NCI-H2081 treated with DMSO at 0.1 percent for 48 hours (cell line): ENCODE measurements at places on chromosomes 7 and 10.
A peak's percentile ranks its signal among the peaks of the same experiment; 100 is the strongest.

DNA sequence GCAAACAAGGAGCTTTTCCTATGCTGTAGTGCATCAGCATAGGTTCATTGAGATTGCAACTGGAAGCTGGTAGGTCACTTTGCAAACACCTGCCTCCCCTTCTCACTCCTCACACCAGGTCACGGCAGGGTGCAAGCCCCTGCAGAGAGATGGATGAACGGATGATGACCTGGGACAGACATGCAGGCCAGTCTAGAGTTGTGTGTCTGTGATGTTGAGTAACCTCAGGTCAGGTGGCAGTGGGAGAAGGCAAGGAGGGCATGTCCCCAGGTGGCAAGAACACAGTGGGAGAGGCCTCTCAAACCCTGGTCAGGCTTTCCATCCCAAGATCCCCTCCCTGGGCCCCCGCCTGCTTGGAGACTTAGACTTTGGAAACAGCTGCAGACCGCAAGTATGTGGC lies 197.1 kb upstream of the LYZL2 start:
- no peak for DNase-seq

DNA sequence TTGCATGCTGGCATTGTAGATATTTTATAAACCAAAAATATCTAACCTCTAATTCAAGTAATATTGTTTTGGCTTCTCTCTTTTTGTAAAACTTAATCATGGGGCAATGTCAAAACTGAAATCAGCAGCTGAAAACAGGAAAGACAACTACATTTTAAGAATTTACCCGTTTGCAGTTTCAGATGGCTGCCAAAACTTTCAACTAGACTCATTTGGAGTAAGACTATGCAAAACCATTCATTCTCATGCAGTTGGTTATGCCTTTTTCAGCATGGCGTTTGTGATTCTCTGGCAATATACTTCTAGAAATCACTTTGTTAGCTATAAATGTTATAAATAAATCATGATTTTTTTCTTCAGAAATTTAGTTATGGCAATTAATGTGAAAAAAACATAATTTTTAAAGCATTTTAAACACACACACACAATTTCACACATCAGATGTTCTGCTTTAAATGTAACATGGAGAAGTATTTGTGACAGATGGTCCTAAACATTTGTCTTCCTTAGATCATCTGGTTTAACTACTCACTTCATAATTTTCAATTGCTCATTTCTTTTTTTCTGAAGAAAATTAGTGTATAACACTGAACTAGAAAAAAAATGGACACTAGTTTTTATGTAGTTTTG lies 116.4 kb downstream of the ITGB8 start:
- no peak for DNase-seq

- DNase-seq = no peak
Measured at GRCh38 chr7:98728555-98728954, 111.5 kb downstream of the NPTX2 start.

GRCh38 chr7:139698278-139698677 lies 79.5 kb downstream of the HIPK2 start:
- no peak for DNase-seq

DNA sequence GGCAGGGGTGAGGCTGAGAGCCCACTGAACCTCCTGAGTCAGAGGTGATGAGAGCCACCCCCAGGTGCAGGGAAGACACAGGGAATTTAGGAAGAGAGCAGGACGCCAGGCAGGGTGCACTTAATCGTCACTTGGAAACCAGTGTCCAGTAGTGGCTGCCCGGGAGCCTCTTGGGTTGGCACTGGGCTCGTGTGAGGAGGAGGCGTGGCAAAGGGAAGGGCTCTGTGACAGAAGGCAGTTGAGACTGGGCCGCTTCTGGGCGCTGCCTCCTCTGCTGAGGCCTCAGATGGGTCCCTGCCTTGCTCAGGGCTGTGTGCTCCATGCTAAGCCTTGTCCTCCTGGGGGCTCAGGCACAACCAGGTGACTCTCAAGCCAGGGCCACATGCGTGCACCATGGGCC lies 13.3 kb downstream of the RET start:
- no peak for DNase-seq

- no peak for DNase-seq
Measured at GRCh38 chr10:21675157-21675796, 141.2 kb downstream of the MLLT10 start.

DNA sequence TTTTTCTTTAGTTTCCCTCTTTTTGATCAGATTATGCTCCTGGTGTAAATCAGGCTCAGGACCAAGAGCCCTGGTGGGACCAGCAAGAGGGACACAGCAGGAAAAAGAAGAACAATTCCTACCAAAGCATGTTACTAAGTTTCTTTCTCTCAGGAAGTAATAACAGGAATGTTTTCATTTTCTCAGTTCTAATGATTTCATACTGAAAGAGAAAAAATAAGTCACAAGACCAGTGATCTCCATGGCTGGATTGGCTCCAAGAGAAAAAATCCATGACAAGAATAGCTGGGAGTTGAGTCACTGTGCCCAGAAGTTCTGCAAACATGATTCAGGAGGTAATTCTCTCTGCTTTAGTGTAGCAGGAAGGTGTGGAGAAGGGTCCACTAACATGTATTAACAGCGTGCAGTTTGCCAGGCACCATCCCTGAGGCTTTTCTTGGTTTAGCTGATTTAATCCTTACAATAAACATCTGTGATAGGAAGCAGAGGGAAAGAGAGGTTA lies 23.8 kb upstream of the IFIT2 start:
- DNase-seq = no peak

DNA sequence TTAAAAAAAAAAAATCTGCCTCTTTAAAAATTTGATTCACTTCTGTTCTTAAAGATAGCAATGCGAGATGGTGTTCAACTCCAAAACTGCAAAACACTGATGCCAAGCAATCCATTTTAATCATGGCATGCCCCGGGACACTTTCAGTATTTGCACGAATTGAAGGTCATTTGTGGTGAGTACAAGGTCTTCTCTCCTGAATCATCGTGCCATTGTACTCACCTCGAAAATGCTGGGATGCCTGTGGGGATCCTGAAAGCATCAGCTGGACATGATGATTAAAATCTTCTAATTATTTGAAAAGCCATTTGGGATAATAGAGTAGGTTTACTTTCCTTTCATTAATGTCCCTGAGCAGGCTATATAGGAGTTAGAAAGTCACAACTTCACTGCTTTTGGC lies 125.1 kb upstream of the NRP1 start:
- DNase-seq = no peak

GRCh38 chr10:78524941-78525340 lies 491.3 kb downstream of the RPS24 start:
- DNase-seq = peak; percentile 11

GRCh38 chr10:122707535-122707934 lies 7.9 kb upstream of the C10orf120 start:
- DNase-seq = no peak

GRCh38 chr7:47358357-47358756 lies 223.6 kb downstream of the TNS3 start:
- no peak for DNase-seq

GRCh38 chr10:10054466-10054865 lies 963.2 kb upstream of the CELF2 start:
- no peak for DNase-seq

- DNase-seq = no peak
Measured at GRCh38 chr10:127813290-127813689, 76.3 kb downstream of the FOXI2 start.

GRCh38 chr7:33841705-33842129 lies 63.6 kb upstream of the BMPER start:
- DNase-seq = peak; percentile 60

GRCh38 chr10:14971867-14972448 lies 12.8 kb downstream of the MEIG1 start:
- DNase-seq = no peak

- DNase-seq = no peak
Measured at GRCh38 chr10:110387983-110388686, 83.4 kb upstream of the SMNDC1 start.

GRCh38 chr10:132470410-132471124 lies 67.0 kb upstream of the INPP5A start:
- DNase-seq = no peak

GRCh38 chr10:4427532-4427931 lies 398.5 kb upstream of the AKR1E2 start:
- DNase-seq = no peak

DNA sequence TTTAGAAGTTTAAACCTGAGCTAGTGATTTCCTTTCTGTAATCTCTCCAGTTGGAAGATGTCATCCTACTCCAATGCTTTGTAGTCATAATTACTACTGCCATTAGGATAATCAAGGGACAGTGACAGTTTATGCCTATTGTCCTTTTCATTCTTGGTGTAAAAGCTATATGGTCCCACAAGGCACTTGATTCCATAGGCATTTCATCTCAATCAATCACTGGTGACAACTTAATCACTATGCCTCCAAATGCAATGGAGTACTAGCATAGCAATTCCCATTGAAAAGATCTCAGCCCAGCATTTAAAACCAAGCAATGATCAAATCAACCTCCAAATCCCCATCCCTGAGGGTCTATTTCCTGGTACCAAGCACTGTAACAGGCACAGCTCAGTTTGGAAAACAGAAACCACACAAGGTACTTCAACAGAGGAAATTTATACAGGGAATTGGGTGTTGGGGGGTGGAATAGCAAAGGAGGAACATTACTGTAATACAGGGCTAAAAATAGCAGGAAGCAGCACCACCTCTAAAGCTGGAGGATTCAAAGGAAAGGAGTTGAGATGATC lies 51.0 kb downstream of the FHIP2A start:
- DNase-seq = no peak

DNA sequence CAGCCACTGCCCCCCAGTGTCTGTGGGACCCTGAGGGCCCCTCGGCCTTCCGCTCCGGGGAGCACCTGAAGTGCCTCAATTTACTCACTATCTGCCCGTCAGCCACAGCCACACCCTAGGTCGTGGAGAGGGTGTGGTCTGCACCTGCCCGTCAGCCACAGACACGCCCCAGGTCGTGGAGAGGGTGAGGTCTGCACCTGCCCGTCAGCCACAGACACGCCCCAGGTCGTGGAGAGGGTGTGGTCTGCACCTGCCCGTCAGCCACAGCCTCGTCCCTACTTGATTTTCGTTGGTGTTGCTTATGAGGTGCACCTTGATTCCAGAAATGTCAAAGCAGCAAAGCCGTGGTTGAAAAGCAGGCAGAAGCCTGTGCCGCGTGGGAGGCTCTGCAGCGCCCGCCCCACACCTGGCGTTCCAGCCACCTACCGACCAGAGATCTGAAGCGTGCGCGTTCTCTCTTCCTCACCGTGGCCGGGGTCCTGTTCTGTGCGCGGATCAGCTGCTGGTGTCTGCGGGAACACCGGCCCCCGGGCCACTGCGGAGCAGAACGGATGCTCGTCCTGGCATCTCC lies 101.6 kb downstream of the DYNC2I1 start:
- DNase-seq = no peak

DNA sequence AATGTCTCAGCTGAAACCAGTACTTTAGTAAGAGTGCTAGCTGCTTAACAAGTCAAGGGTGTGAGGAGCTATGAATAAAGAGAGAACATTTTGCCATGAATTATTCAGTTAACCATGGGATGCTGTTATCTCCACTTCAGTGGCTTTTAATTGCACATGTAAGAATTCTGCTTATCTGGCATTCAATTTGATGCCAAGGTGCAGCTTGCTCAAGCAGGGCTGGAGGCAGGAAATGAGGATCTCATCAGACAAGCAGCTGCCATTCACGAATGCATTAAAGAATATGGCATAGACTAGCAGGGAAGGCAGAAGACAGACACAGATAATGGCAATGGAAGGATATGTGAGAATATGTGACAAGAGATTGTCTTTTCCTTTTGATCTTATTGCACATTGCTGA lies 697.8 kb downstream of the NRG3 start:
- no peak for DNase-seq

- no peak for DNase-seq
Measured at GRCh38 chr7:100396421-100396982, 23.2 kb downstream of the PILRA start.

DNA sequence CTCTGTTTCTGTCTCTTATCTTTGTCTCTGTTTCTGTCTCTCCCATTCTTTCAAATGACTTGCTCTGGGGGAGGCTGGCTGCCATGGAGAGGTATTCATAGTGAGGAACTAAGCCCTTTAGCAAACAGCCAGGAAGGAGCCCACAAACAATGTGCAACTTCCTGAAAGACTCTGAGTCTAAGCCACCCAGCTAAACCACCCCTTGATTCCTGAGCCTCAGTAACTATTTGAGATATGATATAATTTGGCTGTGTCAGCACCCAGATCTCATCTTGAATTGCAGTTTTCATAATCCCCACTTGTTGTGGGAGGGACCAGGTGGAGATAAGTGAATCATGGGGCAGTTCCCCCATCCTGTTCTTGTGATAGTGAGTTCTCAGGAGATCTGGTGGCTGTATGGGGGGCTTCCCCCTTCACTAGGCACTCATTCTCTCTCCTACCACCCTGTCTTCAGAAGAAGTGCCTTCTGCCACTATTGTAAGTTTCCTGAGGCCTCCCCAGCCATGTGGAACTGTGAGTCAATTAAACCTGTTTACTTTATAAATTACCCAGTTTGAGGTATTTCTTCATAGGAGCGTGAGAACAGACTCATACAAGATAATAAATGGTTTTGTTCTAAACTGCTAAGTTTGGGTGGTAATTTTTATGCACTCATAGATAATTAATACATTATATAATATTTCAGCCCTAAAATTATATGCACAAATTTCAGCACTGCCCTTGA lies 121.2 kb upstream of the FOXP2 start:
- no peak for DNase-seq

DNA sequence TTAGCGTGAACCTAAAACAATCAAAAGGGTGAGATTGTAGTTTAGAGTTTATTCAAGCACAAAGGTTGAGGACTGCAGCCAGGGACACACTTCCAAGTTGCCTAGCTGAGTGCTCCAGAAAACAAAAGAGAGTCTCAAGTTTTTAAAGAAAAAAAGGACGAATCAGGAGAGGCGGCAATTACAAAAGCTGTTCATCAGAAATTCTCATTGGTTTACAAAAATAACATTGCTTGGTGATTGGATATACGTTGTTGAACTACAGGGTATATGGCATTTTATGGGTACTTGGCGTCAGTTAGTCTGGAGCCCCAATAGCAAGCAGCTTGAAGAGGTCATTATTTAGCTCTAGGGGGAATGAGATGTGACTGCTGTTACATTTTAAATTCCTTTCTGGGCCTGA lies 11.5 kb downstream of the ZNF438 start:
- DNase-seq = no peak

- no peak for DNase-seq
Measured at GRCh38 chr10:95048206-95048605, 21.1 kb downstream of the CYP2C8 start.

DNA sequence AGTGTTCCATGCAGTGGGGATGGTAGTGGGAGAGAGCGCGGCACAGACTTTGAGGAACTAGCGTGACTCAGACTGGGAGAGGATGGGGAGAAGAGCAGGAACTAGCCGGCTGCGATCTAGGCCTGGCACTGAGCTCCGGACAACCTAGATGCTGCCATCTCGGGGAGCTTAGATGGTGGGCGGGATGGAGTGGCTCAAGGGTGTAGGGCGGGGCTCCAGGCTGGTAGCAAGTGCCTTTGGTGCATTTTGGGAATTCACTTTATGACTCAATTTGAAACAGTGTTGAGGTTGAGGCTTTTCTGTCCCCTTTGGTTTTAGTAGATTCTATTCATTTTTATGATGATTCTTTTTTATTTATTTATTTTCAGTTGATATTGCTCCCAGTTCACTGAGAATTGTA lies 185.3 kb upstream of the GPR26 start:
- no peak for DNase-seq

GRCh38 chr7:143382791-143383641 lies 1.9 kb downstream of the ZYX start:
- no peak for DNase-seq

- DNase-seq = no peak
Measured at GRCh38 chr7:135943134-135943879, 33.9 kb downstream of the MTPN start.

- DNase-seq = no peak
Measured at GRCh38 chr10:112131996-112132395, 51.6 kb downstream of the GPAM start.
